RCC 7860 (cell line): ENCODE measurements at places on chromosomes 12 and 14.

DNA sequence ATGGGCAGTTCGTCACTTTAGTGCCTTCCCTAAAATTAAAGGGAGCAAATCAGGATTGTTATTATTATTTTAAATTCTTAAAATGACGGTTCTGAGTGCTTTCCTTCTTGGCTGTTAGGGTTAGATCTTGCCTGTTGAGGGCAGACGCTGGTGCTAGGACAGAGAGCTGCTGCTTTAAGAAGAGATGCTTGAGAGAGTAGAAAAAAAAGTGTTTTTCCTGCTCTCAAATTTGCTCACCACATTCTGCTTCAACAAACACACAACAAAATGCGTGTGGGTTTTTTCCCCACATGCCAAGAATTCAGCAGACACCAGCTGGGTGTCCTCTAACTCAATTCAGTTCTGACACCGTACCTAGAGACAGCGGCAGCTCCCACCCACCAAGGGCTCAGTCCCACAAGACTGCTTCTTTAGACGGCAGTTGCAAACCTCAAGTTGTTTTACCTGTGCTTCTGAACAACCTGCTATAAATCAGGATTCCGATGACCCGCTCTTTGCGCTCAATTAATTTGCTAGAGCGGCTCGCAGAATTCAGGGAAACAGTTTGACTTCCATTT is 75.8 kb upstream of the RIN3 start:
- DNase-seq, result no peak

- no peak for DNase-seq
These were observed 199.5 kb upstream of the PLEKHG7 start for GRCh38 chr12:92503029-92503931.

GRCh38 chr12:124745891-124746570 is 117.6 kb downstream of the SCARB1 start:
- DNase-seq, result peak; percentile 84

- DNase-seq, result no peak
These were observed 245.8 kb downstream of the C12orf75 start for GRCh38 chr12:105576261-105576660.

DNA sequence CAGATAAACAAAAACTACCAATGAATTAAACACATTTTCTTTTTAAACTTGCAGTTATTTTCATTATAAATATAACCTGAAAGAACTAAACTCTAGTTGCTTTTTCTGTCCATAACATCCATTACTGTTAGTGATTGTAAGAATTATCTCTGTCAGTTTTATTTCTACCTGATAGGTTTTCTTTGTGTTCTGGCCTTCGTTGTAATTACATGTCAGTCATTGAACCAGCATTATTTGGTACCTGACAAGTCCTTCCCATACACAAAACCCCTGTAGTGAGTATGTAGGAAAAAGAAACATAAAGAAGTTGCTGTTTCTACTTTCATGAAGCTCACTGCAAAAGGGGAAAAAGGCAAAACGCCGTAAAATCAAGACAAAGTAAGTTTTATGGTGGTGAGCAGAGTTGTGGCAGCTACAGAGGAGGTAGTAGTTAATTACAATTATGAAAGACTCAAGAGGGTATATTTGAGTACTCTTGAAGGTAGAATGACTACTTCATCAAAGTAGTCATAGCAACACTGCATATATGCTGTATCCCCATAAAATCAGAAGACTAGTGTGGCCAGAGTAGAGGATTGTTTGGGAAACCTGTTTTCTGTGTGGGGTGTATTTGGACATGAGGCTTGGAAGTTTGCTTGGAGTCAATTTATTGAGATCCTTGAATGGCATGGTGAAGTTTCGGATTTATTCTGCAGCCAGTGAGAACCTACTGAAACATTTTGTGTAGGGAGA is 102.8 kb downstream of the SLC5A8 start:
- DNase-seq, result no peak

GRCh38 chr14:102770147-102771123 is 6.8 kb upstream of the TRAF3 start:
- DNase-seq, result no peak

DNA sequence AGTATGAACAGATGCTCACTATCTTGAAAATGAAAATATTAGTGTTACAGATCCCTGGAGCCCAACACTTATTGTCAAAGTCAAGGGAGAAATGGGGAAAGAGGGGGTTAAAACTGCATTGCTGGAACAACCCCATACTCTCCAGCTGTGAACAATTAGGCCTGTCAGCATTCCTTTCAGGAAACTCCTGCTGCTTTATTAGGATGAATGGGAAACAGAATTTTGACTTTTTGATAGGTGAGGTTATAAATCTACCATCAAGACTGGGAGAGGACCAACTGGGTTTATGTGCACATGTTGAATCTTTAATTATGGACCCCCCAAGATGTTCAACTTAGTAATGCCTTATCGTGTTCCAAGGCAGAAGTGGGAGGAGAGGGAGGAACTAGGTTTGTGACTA is 85.0 kb downstream of the TMTC1 start:
- DNase-seq, result no peak

DNA sequence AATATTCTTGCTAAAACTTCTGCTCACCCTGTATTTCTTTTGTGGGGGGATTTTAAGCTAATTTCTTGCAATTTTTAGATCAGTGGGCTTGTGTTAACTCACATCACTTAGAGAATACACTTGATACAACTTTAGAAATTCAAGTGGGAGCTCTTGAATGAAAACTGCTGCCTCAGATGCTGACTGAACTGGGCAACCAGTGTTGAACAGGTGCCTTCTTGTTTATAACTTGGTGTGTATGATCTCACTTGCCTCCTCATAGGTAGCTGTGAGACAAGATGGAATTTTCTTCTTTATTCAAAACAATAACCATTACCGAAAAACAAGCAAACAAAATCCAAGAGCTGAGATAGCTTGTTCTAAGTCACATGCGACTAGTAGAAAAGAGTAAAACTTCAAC is 63.5 kb downstream of the FGD4 start:
- no peak for DNase-seq

GRCh38 chr14:53128303-53129028 is 24.7 kb downstream of the DDHD1 start:
- no peak for DNase-seq

DNA sequence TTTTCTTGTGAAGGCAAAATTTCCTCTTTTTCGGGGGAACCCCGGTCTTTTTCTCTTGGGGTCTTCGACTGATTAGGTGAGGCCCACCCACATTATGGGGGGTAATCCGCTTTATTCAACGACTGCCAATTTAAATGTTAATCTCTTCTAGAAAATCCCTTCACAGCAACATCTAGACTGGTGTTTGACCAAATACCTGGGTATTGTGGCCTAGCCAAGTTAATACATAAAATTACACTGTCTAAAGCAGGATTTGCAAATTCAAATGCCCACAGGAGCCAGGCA is 170.0 kb upstream of the FOXN3 start:
- no peak for DNase-seq

GRCh38 chr14:70144046-70144445 is 44.7 kb downstream of the SLC8A3 start:
- DNase-seq, result no peak

- no peak for DNase-seq
These were observed 62.9 kb downstream of the RFX4 start for GRCh38 chr12:106645465-106646330.

DNA sequence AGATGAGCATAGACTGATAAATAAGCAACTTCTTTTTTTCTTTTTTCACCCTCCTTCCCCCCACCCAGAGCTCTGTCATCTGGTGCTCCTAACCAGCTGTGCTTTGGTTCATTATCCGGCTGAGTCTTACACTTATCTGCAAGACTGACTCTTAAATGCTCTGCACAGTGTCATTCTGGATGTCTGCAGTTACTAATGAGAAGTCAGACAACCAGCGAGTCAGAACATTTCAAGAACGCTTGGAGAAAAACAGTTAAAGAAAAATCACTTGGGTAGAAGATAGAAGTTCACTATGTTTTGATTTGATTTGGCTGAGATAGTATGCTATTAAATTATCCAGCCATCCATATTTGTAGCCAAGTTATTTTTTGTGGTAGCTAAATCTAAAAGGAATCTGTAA is 328.9 kb upstream of the PRICKLE1 start:
- DNase-seq, result no peak

- DNase-seq, result no peak
These were observed 7.9 kb upstream of the KLRB1 start for GRCh38 chr12:9615420-9616136.

GRCh38 chr14:22780941-22781300 is 14.4 kb downstream of the OXA1L start:
- DNase-seq, result peak; percentile 6

- DNase-seq, result no peak
These were observed 62.3 kb upstream of the CCDC175 start for GRCh38 chr14:59638885-59639284.

DNA sequence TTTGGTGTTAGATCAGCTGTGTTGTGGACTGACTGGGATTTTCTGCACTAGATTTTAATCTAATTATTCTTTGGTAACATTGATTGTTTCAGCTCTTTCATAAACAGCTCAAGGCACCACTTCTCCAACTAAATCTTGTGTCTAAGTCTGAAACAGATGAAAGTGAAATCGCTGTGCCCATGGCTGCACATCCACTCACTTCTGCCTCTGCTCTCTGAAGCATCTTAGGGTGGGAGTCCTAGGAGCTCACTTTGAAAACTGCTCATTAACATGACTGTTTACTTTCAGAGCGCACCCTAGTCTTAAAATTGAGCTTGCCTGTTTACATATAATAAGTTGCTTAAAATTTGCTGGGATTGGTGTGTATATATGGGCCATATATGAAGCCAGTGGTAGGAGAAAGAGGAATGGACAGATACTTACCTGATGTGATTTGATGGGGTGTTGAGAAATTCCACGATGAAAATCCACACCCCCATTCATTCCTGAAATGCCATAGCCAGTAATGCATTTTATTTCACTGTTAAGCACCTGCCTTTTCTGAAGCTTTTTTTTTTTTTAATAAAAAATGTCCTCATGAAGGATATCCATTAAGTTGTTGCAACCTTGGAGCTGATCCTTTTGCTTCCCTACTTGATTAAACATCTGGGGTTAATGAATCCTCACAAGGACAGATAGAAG is 52.8 kb downstream of the PPFIBP1 start:
- no peak for DNase-seq

DNA sequence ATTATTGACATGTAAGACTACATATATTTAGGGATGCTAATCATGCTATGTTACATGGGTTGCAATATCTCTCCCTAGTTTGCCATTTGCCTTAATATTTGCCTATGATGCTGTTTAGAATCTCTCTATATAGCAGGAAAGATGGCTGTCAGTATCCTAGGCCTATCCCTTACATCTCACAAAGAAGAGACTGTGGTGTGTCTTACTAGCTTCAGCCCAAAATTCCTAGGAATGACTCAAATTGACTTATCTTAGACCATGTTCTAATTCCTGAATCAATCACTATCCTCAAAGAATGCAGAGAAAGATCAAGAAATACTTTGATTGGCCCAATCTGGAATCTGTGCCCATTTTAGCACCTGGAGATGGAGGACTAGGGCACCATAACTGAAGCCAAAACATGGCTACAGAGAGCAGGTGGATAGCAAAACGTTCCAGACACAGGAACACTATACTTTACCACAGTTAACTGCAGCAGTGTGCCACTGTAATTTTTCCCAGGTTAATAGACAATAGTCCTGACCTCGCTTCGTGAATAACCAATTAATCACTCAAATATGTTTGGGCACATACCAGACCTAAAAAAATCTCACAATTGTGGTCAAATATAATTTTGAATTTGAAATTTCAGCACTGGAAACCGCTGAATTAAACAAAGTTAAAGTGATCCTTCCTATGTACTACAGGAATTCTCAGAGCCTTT is 32.7 kb upstream of the GLIPR1 start:
- DNase-seq, result no peak

DNA sequence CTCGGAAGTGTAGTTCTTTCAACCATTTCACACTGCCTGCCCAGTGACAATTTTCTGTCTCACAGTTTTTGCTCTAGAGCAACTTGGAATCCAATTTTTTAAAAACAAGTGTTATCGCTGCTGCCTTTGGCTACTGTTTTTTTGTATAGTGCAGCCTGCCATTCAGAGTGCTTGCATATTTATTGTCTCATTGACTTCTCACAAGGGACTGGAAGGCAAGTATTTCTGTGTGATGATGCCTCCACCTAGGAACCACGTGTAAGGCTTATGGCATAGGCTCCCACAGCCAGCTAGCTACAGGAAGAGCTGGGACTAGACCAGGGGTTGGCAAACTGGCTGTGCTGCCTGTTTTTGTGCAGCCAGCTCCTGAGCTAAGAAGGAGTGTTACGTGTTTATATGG is 903 bp downstream of the PARPBP start:
- peak; percentile 25 for DNase-seq
